ENCODE measurements at places on chromosomes 6 and 20. TPM values are rescaled to one million over a fixed set of nuclear protein-coding genes. Genes with fewer than 3 reads are reported as not detected.

Gene HSPA1L
- total RNA-seq: 3.7 TPM

Gene PPP1R16B
- 102 TPM for total RNA-seq

Gene LGSN
- not detected for total RNA-seq

Gene GINS1
- total RNA-seq: 25.7 TPM

Gene REV3L
- 17.9 TPM for total RNA-seq

All from T-helper 1 cell treated with Interleukin-12 subunit alpha and Interleukin-12 subunit beta and Interleukin-4 antibody, amounts not matched to agents 30 ng/mL and 1 ng/mL, for 36 hours (primary cell).